Stimulated activated effector memory CD8-positive, alpha-beta T cell treated with anti-CD3 and anti-CD28 coated beads, Interleukin-12 subunit alpha, Interleukin-12 subunit beta, amount 100 ng/mL, for 72 hours (primary cell): ENCODE measurements at places on chromosomes 6 and 20.
A peak's percentile ranks its signal among the peaks of the same experiment; 100 is the strongest.

DNA sequence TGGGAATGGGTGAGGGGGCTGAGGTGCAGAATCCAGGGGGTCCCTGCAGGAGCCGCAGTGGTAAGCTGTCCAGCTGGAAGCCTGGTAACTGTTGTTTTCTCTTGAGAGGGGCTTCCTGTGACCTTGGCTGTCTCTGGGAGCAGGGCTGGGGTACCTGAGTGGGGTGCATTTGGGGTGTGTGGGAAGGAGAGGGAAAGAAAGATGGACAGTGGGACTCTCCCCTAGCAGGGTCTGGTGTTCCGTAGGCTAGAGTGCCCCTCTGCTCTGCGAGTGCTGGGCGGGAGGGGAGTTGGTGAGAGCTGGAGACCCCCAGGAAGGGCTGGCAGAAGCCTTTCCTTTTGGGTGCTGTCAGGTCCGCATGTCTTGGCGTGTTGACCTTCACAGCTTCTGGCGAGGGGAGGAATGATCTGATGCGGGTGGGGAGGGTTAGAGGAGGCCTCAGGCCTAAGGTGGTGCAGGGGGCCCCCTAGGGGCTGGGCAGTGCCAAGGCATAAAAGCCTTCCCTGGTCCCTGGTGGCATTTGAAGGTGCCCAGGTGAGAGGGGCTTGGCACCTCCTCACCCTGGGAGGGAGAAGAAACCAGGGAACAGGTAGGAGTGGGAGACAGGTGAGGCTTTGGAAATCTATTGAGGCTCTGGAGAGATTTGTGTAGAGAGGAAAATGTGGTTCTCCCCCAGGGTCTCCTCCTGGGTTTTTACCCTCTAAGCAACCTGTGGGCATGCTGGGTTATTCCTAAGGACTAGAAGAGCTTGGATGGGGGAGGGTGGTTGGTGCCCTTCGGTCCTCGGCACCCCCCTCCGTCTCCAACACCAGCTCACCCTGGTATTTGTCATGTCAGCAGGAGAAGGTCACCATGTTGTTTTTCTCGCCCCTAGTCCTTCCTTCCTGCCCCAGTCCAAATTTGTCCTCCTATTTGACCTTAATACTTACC, 3.3 kb downstream of the VEGFA start:
- DNase-seq = peak; percentile 78

GRCh38 chr20:24648919-24649318, 179.5 kb downstream of the SYNDIG1 start:
- no peak for DNase-seq

DNA sequence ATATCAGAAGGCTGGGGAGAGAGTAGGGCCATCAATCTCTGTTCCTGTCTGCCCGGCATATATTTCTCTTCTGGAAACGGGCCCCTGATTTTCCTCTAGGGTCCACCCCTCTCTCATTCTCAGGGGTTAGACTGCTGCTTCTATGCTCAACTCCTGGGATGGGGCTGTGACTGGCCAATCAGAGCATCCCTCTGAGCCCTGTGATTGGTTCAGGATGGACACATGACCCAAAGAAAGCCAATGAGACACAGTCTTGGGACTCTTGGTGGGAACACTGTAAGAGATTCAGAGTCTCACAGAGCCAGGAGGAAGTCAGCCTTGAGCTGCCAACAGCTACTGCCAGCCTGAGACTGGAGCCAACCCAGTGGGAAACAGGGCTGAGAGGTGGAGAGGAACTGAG, 31.0 kb upstream of the KCNB1 start:
- DNase-seq = no peak

GRCh38 chr20:37416848-37417616, 71.1 kb downstream of the SRC start:
- DNase-seq = no peak

DNA sequence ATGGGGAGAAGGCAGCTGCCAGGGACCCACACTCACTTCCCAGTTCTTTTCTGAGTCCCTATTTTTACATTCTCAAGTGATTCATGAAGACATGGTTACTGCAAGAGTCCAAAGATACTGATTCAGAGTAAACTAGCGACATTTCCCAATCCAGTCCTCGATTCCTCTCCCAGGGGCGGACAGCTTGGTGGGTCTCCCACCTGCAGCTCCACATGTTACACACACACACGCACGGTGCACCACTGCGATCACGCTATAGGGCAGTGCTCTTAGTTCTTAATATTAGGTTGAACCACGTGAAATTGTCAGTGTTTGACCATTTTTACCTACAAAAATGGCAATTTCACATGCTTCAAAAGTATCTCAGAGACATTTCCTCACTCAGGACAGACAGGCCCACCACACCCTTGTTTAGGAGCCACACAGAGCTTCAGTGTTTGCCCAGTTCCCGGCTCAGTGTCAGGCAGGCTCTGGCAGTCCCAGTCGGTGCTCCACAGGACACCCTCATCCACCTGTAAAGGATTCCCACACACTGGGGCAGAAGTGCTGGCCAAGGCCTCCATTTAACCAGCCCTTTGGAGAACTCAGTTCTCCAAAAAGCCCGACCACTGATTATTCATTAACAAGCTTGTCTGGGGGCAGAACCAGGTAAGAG, 51.8 kb downstream of the RRBP1 start:
- DNase-seq = no peak

- no peak for DNase-seq
These were observed 466.6 kb upstream of the JAG1 start for GRCh38 chr20:11140359-11140758.

DNA sequence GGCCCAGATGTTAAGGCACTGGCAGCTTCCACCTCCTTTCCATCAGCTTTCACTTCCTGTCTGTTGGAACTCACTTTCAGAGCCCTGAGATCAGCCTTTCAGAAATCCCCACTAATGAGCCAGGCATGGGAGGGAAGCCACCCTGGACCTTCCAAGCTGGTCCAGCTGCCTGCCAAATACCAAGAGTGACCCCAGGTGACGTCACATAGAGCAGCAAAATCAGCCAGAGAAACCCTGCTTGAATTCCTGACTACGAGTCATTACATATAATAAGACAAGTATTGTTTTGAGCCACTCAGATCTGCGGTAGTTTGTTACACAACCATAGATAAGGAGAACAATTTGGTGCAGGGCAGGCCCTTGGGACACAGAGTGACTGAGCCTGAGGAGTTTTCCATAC, 556.0 kb upstream of the JAG1 start:
- DNase-seq = no peak

DNA sequence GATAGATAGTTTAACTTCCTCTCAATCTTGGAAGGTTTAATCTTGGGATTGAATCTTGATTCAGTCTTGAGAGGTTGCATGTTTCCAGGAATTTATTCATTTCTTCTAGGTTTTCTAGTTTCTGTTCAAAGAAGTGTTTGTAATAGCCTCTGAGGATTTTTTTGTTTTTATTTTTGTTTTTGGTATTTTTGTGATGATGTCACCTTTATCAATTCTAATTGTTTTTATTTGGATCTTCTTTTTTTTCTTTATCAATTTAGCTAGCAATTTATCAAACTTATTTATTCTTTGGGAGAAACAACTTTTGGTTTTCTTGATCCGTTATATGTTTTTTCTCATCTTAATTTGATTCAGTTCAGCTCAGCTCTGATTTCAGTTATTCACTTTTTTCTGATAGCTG, 41.5 kb upstream of the ADGRB3 start:
- DNase-seq = no peak

DNA sequence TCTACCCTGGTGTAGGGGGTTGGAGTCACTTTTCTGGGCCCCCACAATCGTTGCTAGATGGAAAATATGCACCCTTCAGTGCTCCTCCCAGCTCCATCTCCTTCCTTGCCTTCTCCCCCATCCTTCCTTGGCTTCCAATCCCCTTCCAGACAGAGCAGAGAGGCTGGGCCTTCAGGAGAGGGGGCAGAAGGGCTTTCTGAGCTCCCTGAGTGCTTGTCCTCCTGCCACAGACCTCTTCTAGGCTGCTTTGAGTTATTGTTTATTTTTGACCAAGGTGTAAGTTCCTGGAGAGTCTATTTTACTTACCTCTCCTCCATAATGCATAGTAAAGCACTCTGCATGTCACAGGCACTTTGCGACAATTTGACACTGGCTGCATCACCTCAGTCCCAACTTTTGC, 96.4 kb upstream of the CNKSR3 start:
- no peak for DNase-seq

GRCh38 chr6:147677647-147678046, 169.2 kb downstream of the SAMD5 start:
- DNase-seq = no peak

- no peak for DNase-seq
These were observed 18.0 kb downstream of the ADRM1 start for GRCh38 chr20:62320581-62321354.

- DNase-seq = no peak
These were observed 132.9 kb downstream of the PRDM13 start for GRCh38 chr6:99739526-99739925.

- DNase-seq = no peak
These were observed 83.9 kb upstream of the SIRPG start for GRCh38 chr20:1741309-1742048.

- DNase-seq = no peak
These were observed 391.6 kb downstream of the ADGRB3 start for GRCh38 chr6:69026715-69027114.

DNA sequence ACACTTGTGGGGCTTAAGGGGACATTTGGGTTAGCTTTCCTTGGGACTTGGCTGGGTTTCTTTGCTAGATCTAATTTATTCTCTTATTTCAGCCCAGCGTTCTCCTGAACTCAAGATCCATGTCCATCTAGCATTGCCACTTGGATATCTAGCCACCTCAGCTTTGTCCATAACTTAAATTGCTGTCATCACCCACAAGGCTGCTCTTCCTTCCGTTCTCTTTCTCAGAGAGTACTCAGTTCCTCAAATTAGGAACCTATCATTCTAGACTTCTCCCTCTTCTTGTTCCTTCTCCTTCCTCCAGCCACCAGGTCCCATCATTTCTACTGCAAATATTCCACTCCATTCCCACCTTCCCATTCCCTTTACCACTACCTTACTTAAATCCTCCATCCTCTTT, 4.3 kb downstream of the SMIM26 start:
- DNase-seq = no peak

DNA sequence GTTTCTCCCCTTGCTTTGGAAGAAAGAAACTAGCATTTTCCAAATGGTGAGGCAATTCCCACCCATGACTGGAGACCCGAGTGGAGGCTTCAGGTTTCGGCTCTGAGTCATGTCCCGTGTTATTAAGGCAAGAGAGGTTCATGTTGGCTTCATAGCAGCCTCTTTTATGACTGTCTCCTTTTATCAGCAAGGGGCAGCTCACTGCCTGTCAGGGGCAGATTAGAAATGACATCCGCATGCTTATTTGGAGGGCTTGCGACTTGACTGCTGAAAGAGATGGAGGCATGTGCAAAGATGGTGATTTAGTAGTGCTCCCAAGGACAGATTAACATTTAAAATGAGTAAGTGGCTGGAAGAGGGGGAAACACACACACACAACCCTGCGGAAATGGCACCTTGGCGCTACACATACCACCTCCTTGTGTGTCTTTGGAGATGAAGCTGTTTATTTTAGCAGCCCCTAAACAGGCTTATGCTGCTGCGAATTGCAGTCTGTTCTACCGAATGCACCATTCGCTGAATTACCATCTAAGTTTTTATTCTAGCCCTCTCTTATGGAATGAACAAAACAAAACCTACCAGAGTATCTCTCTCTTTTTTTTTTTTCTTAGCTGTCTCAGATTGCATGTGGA, 52.1 kb upstream of the VSTM2L start:
- no peak for DNase-seq

DNA sequence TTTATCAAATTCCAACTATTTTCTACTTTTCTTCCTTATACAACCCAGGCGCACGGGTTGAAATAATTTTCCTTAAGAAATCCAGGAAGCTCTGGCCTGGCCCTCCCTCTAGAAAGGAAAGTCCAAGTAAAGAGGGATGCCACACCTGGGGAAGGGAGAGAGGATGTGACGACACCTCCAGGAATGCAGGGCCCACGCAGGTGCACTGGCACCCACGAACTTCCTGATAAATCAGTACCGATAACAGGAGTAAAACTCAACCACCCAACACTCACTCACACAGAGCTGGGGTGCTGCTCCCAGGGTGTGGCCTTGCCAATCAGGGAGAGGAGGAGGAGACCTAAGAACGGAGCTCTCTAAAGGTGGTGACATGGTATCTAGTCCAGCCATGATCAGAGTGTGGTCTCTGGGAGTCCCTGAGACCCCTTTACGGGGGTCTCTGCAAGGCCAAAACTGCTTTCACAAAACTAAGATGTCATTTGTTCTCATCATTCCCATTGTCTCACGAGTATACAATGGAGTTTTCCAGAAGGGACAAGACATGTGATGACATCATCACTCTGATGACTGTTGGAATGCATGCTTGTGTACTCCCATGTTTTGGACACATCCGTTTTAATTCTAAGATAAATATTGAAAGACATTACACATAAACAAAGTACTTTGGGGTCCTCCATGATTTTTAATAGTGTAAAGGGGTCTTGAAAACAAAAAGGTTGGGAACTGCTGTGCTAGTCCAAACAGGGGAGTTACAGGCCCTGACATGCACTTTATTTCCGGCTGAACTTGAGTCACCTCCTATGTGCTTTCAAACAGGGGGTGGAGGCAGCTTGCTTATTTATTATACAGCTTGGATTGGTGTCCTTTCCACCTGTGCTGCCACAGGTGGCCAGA, 2.2 kb upstream of the PARD6B start:
- no peak for DNase-seq

GRCh38 chr20:4838526-4838925, 116.8 kb downstream of the PRND start:
- no peak for DNase-seq

DNA sequence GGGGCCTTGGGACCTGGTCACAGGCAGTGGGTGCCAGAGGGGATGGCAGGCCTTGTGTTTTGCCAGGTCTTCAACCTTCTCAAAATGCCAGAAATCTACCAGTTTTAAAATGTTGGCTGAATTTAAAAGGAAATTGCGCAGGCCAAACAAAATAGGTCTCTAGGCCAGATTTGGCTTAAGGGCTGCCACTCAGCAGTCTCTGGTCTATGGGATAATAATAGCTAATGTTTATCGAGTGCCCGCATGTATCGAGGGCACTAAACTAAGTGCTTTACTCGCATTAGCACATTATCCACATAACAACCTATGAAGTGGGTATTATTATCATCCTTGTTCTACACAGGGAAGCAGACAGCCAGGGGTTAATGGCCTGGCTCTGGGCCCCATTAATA, 11.0 kb downstream of the E2F3 start:
- no peak for DNase-seq

- DNase-seq = no peak
These were observed 60.4 kb downstream of the YTHDF1 start for GRCh38 chr20:63155266-63156165.

DNA sequence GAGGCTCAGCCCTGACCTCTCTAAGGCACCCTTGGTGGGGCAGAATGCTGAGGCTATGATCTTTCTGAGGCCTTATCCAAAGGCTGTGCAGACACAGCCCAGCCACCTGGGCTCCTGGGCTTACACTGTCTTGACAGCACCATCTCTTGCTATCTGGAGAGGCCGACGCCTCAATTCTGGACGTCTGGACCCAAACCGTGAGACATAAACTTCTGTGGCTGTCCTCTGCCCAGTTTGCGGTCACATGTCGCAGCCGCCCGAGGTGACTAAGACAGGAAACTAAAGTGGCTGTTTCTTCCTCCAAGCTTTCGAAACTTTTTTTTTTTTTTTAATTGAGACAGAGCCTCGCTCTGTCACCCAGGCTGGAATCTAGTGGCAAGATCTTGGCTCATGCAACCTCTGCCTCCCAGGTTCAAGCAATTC, 49.3 kb downstream of the PRR18 start:
- DNase-seq = no peak

- DNase-seq = no peak
These were observed 362.7 kb upstream of the IMPG1 start for GRCh38 chr6:76435174-76435573.

- DNase-seq = no peak
These were observed 229.6 kb upstream of the RIN2 start for GRCh38 chr20:19528286-19529030.

- DNase-seq = no peak
These were observed 1028.6 kb upstream of the CITED2 start for GRCh38 chr6:140403020-140403419.
